IMR-90 (cell line): ENCODE measurements at places on chromosomes 7 and 10.

DNA sequence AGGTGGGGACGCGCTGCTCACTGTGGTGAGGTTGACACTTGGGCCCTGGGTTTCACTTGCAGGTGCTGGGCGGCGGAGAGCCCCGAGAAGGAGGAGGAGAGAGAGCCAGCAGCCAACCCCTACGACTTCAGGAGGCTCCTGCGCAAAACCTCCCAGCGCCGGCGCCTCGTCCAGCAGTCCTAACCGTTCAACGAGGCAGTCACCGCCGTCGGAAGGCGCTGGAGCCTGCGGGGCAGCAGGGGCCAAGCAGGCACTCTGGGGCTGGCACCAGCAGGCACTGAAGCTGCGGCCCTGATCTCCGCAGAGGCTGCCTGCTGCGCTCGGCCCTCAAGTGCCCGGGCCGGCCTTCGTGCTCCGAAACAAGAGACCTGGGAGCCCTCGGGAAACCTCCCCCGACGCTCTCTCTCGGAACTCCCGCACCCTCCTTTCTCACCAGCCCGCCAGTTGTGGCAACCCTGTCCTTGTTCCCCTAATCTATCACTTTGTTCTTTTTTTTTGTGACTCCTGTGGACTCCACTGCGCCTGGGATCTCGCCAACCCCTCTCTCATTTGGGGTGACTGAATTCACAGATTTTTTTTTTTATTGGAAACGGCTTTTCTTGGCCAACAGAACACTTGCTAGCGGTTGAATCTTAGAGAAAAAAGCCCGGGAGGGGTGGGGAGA is 4.7 kb upstream of the GAD2 start:
- DNase-seq = no peak

- no peak for DNase-seq
These were observed 682.1 kb upstream of the NRP1 start for GRCh38 chr10:34016576-34016975.

DNA sequence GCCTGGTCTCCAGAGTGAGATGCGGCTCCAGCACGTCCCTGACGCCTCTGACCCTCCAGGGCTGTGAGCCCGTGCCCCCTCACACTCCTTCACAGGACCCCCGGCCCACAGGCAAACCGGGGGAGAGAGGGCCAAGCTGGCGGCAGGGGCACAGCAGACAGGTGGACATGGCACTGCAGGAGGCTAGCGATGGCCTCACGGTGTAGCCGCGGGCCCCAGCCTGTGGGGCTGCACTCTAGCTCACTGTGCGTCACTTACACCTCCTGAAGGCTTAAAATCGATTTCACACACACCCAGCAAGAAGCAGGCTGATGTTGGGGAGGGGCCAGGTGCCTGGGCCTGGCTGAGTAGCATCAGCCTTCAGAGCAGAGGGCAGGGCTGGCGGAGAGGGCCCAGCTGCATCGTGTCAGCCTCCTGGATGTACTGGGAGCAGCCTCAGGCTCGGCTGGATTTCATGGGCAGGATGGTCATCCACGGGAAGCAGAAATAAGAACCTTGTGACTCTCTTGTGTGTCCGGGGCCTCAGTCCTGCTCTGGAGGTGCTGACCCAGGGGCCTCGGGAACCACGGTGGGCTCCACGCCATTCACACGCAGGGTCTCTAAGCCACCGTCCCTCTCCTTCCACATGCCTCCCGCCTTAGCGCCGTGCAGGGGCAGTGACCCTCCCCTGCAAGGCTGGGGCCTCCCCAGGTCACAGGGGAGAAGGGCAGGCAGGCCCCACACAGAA is 19.4 kb upstream of the KNDC1 start:
- no peak for DNase-seq

DNA sequence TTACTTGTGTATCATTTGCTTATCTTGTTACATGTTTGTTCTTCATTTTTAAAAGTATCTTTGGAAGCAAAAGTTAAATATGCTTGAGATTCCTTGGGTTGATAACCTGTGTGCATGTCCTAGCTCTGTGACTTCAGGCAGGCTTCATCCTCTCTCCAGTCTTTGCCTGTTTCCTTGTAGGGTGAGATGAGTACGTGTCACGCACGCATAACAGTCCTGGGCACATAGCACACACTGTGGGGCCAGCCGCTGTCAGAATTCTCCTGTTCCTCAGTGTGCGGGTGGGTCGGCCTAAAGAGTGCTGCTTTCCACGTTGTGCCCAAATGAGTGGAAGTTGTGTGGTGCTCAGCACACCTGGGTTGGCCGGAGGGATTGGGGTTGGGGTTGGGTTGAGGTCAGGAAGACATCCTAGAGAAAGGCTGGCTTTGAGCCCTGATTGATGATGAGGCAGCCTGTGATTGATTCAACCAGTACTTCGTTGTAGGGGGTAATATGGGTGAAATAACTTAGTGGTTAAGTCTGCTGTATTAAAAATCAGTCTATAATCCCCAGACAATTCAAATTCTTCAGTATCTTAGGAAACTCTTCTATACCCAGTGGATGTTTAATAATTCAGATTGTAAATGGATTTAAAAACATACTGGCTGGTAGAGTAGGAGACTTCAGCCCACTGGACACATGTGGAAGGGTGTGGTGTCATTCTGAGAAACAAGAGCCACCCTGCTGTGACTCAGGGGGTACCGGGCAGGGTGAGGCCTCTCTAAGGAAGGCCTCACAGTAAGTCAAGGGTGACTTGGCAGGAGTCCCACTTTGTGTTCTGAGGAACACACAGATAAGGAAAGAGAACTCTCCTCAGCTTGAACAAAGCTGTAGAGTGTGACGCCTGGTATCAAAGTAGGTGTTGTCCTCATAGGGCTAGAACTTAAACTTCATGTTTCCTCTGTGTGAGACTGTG is 54.8 kb downstream of the DAGLB start:
- DNase-seq = peak; percentile 77

DNA sequence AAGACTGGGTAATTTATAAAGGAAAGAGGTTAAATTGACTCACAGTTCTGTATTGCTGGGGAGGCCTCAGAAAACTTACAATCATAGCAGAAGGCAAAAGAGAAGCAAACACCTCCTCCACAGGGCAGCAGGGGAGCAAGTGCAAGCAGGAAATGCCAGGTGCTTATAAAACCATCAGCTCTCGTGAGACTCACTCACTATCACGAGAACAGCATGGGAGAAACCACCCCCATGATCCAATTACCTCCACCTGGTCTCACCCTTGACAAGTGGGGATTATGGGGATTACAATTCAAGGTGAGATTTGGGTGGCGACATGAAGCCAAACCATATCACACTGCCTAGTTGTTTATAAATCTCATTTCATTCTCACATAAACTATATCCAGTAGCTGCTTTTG is 28.0 kb upstream of the CPN1 start:
- DNase-seq = no peak

- DNase-seq = no peak
These were observed 207.9 kb downstream of the ARL4A start for GRCh38 chr7:12895296-12895695.

GRCh38 chr7:112970771-112971170 is 115.9 kb downstream of the GPR85 start:
- DNase-seq = no peak

- DNase-seq = no peak
These were observed 119.6 kb upstream of the CTTNBP2 start for GRCh38 chr7:117992635-117993376.

GRCh38 chr7:20561908-20562307 is 53.6 kb upstream of the ABCB5 start:
- no peak for DNase-seq

GRCh38 chr7:66933469-66933868 is 12.4 kb downstream of the TMEM248 start:
- no peak for DNase-seq

- DNase-seq = peak; percentile 27
These were observed 728 bp downstream of the PARD3 start for GRCh38 chr10:34814223-34814912.

DNA sequence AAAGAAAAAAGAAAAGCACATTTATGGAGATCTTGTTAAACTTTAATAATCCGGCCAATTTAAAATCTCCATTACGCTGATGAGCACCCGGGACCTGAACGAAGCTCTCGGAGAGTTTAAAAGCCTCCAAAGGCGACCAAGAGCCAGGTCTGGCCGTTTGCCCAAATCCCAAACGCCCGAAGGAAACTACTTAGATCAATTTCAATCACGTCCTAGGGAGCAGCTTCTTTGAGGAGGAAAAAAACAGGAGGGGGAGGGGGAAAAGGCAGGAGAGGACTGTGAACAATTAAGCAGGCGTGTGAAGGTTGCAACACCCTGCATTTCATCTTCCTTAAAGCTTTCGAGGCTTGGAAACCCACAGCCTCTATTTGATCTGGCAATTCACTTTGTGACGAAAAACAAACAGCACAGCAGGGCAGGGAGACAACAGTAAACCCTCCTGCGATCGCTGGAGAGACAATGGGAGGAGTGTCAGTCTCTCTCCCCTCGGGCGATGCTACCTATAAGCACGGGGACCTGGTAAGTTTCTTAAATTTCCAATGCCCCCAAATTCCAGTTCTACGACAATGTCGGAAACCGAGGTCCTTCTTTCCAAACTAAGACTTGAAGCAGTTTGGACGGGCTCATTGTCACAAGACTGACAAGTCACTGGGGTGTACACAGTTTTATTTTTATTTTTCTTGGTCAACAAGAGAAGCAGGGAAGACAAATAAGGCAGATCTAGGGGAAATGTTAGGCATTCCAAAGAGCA is 1.2 kb downstream of the KLF6 start:
- DNase-seq = peak; percentile 61
